ENCODE measurements at places on chromosomes 5 and 9.

DNA sequence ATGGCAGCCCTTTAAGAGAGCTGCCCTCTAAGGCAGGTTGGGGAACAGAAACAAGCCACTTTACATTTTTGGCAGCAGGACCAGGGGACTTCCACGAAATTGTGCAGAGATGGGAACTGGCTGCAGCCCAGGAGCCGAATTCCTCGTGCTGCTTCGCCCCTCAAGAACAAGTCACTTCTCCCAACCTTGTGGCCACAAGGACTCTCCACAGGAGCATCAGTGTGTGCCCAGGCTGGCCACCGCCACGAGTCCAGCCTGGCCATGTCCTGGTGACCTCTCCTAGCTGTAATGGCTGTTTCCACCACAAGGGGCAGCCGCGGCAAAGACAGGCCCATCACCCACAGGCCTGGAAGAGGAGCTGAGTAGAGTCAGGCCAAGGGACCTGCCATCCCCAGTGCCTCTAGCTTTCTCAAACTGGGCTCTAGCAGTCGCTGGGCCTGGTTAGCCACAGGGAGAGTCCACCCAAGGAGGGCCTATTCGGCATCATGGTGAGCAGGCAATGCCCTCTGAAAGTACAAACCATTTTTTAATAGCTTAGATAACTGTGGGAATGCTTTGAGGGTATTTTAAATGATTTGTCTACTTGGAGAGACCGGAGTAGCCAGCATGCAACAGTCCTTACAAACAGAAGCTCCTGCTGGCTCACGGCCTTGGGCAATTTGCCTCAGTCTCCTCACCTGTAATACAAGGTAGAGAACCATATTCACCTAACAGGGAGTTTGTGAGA is 129.0 kb downstream of the COL23A1 start:
- DNase-seq: peak; percentile 91

DNA sequence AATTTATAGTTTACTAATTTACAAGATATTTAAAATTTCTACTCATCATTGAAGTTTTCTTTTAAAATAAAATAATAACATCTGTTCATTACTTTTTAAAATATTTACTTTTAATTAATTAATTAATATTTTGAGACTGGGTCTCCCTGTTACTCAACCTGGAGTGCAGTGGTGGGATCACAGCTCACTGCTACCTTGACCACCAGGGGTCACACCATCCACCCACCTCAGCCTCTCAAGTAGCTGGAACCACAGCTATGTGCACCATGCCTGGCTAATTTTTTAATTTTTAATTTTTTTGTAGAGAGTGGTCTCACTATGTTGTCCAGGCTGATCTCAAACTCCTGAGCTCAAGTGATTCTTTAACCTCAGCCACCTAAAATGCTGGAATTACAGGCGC is 1013.6 kb downstream of the CDH9 start:
- peak; percentile 39 for DNase-seq

- no peak for DNase-seq
These were observed 73.9 kb downstream of the ADAMTS2 start for GRCh38 chr5:179271428-179271734.

DNA sequence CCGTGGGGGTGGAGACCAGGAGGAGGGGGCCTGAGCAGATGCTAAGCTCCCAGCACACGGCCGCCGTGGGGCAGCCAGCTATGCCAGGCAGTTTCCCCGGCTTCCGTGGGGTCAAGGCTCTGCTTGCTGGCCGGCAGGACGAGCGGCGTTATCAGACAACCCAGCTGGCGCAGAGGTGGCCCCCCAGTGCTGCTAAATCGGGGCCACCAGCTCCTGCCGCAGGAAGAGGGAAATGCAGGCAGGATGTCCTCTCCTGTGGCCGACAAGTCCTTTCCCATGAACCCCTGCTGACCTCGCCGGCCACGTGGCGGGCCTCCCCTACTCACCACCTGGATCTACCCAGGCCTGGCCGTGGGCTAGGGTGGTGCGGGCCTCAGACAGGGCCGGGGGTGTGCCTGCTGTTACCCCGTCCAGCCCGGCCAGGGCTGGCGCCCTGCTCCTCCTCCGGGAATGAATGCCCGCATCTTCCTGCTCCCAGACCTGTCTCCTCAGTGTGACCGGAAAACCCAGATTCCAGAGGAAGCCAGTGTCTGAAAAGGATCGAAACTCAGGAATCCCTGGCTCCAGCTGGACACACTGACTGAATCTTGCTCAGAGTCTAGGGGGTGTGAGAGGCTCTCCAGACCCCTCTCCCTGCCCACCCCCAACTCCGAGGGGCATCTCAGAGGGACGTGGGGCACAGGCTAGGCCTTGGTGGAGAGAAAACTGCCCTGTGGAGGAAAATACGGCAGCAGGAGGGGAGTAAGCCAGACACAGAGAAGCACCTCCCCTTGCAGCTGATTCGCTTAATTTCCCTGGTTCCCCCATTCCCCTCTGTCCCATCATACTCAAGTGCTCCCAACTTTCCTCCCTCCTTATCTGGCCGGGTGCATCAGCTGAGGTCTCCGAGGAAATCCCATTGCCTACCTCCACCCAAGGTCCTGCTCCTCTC is 3.9 kb downstream of the FLT4 start:
- DNase-seq: no peak

DNA sequence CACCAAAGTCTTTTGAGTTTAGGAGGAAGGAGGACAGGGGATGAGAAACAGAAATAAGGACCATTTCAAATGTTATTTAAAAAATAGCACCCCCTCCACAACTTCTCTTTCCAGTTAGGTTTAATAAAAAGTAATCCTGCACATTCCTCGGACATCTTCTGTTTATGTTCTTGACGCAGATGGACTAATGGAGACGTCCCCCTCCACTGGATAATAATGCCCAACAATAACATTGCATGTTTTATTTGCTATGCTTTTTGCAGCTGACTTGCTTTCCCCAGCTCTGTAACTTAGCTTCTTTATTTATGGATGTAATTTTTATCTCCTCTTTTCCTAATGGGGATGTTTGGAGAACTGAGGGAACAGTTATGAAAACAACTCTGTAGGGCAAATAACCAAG is 89.5 kb downstream of the MAT2B start:
- DNase-seq: no peak

DNA sequence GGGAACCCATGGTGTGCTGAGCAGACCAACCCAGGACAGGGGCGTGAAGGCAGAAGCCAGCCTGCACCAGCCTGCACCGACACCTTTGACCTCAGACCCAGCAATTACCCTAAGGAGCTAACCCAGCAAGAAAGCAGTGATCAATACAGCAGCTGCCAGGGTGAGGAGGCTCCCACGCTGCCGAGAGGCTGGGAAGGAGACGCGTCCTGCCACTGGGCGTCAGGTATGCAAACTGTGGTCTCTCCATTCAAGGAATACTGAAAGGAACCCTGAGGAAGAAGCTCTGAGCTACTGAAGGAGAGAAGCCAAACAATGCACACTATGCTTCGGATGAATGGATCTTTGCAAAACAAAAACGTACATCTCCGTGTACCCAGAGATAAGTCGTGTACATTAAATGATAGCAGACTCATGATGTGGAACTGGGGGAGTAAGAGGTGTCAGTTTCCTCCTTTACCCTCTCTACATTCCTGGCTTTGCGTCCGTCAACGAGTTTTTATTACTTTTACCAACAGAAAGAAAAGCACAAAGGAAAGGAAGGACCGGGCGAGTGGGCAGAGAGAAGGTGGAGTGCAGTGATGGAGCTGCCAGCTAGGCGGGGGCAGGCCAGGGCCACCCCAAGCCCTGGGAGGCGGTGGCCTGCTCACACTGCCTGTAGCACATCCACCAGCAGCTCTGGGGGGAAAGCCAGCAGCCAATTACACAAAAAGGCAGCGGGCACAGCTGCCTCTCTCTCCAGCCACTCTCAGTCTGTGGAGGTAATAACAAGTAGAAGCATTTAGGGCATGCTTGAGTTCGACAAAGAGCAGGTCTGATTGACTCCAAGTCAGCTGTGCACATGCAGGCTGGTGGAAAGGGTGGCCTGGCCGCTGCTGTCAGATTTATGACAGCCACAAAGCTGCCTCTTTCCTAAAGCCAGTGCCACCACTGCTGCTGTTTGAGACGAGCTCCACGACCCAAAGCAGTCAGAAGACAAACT is 29.3 kb downstream of the RASGEF1C start:
- no peak for DNase-seq

DNA sequence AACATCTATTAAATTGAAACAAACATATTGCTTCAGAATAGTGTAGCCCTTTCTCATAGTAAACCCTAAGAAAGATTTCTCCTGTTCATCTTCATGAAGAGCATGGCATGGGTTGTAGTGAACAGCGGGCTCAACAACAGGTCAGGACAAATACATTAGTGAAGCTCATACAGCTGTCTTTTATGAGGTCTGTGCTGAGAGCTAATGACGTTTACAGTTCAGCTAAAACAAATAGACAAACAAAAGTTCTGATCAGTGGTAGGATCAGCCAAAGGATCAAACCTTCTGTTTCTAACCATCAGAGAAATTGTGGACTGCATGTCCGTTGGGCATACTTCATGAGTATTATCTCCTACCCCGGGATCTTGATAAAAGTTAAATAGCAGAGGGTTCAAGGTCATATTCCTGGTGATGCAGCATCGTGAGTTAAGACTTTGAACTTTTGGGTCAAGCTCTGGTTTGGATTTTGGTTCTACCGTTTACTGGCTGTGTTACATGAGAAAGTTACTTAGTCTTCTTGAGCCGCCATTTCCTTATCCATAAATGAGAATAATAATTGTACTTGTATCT is 37.9 kb downstream of the ACO1 start:
- DNase-seq: no peak

- DNase-seq: no peak
These were observed 76.3 kb downstream of the SEMA4D start for GRCh38 chr9:89421595-89421994.

GRCh38 chr9:70832492-70832891 is 288.9 kb downstream of the TRPM3 start:
- DNase-seq: no peak

GRCh38 chr5:29697785-29698414 is 1495.6 kb upstream of the CDH6 start:
- DNase-seq: peak; percentile 2

GRCh38 chr5:163758283-163758711 is 252.9 kb downstream of the MAT2B start:
- DNase-seq: no peak

GRCh38 chr9:137297966-137298365 is 4.1 kb downstream of the NRARP start:
- no peak for DNase-seq

DNA sequence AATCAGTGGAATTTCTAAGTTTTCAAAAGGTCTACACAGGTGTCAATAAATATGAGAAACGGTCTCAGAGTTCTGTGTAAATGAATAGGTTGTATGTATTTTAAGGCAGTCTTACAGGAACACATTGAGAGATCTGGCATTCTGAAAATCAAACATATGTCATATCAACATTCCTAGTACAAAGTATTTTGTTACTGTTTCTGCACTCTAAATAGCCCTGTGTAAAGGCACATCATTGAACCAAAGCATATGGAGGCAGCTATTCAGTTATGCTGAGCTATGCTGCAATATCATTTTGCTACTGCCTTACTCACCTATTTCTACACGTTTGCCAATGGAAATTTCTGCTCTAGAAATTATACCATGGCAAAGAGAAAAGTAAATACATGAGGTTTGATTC is 379.1 kb downstream of the KIAA0825 start:
- DNase-seq: no peak

All from nephron progenitor cell (in vitro differentiated cells).